Activated CD4-positive, alpha-beta T cell treated with anti-CD3 and anti-CD28 coated beads, Interleukin-2, amount 10 ng/mL, durations not matched to agents 7 days and 5 days (primary cell): ENCODE measurements at places on chromosomes 4 and X.

DNA sequence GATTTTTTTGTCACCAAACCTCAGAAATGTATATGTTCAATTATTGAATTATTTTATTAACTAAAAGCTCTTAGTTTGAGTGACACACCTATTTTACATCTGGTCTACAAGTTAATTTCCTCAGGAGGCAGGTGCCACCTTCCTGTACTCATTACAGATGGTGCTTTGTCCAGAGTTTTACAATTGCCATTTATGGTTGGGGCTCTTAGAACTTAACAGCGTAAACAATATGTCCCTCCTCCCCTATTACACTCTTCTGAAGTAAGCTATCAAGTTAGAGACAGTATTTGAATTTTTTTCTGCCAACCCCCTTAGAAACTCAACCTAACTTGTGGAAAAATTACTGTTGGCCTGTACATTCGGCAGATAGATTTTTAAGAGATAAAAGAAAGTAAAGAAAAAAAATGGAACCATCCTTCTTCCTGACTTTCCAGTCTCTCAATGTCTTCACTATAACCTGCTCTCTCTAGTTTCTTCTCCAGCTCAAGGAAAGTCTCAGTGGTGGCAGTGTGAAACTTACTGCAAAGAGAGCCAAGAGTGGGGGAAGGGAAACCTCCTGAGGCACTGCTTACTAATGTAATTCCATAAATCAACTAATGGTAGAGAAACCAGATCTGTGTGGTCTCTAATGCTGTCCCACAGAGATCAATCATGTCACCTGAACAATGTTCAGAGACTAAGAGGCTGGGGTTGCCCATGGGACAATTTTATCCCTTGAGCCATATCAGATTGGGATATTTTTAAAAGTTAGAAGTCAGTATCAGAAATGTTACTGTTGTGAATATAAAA, 7.8 kb downstream of the CXXC4 start:
- no peak for DNase-seq

GRCh38 chrX:25006586-25007058, 9.1 kb downstream of the ARX start:
- no peak for DNase-seq

DNA sequence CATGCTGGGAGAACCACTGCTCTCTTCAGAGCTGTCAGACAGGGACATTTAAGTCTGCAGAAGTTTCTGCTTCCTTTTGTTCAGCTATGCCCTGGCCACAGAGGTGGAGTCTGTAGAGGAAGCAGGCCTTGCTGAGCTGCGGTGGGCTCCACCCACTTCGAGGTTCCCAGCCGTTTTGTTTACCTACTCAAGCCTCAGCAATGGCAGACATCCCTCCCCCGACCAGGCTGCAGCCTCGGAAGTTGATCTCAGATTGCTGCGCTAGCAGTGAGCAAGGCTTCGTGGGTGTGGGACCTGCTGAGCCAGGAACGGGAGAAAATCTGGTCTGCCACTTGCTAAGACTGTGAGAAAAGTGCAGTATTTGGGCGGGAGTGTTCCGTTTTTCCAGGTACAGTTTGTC, 118.9 kb downstream of the SLC10A6 start:
- DNase-seq: no peak

DNA sequence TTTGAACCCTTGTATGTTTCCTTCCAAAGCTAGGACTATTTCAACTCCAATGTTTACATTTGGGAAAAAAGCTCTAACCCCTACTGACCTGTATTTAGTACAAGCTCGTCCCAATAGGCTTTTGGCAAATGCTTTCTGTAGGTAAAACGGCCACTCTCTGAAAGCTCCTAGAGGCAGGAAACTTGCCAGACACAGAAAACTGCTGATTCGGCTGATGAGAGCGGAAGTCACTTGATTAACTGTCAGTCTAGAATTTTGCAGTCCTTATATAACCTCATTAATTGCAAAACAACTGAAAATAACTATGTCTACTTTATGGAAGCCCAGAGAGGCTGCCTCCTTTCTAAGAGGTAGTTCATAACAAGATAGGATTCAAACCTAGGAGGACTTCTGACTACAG, 108.1 kb downstream of the TSPAN7 start:
- peak; percentile 9 for DNase-seq

- no peak for DNase-seq
Observed at GRCh38 chr4:169253113-169253671, 17.6 kb downstream of the SH3RF1 start.

DNA sequence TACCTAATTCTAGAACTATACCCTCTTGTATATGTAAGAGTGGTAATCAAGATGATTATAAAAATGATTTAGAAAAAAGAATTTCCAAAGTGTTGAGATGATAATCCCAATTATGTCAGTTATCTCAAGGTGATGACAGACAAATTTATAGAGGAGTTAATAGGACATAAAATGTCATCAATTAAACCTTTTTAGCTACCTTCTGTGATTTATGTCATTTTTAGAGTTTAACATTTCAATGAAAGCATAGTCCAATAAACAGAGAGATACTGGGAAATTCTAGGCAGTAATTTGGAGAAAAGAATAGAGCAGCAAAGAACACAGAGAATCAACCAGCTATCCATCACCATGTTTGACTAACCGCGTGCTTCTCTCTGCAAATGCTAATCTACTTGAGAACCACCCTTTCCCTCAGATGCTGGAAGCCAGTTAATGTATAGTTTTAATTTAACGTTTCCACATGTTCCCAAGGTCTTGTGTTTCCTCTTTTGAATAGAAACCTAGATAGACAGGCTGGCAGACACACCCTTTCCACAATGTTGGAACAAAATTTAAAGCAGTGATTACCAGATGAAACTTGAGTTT, 433.1 kb upstream of the FAM241A start:
- DNase-seq: no peak

- no peak for DNase-seq
Observed at GRCh38 chr4:48021100-48021499, 4.5 kb downstream of the NIPAL1 start.

GRCh38 chr4:13244444-13244843, 239.7 kb downstream of the RAB28 start:
- DNase-seq: no peak

DNA sequence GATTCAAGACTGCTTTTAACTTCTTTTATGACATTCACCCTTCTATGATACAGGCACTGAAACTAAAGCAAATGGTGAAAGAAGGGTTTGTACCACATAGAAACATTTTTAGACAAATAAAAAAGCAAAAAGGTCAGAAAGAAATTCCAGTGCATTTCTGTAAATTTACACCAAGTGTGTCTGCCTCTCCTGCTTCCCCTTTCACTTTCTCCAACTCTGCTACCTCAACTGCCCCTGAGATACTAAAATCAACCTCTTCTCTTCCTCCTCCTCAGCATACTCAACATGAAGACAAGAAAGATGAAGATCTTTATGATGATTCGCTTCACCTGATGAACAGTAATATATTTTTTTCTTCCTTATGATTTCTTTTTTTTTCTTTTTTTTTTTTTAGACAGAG, 187.9 kb downstream of the LRBA start:
- no peak for DNase-seq

GRCh38 chrX:21398426-21398825, 24.2 kb downstream of the CNKSR2 start:
- DNase-seq: no peak

DNA sequence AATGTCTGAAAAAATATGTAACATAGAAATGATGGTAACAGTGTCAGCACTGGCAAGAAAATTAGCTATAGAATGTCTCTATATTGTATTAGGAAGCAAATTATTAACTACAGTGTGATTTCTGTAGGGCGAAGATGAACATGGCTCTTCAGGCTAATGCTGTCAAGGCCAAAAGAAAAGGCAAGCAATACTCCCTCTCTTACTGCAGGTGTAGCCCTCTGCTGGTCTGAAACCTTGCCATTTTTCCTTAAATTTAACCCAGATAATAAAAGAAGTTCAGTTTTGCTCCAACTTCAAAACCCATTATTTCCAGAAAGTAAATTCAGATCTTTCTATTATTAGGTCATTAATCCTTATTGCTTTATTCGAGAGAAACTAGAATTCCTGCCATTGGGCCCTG, 215.9 kb downstream of the LRBA start:
- no peak for DNase-seq

- no peak for DNase-seq
Observed at GRCh38 chr4:71206763-71207162, 132.1 kb upstream of the SLC4A4 start.

- DNase-seq: no peak
Observed at GRCh38 chr4:77706717-77707116, 101.1 kb downstream of the CXCL13 start.

DNA sequence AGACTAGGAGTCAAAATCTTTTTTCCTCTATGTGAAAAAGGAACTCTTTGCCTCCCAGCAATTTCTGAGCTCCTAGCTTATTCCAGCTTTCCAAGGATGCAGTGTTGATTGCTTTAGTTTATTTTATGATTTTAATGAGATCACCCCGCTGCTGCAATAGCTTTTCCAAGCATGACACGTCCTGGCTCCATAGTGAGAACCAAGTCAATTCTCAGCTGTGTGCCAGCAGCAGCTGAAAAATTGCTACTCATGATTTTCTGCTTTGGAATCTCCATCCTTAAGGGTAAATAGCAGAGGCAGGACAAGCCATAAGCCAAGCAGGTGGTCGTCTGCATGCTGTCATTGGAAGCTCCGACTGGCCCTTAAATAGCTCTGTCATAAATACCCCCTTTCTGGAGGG, 64.5 kb downstream of the FTHL17 start:
- DNase-seq: no peak

DNA sequence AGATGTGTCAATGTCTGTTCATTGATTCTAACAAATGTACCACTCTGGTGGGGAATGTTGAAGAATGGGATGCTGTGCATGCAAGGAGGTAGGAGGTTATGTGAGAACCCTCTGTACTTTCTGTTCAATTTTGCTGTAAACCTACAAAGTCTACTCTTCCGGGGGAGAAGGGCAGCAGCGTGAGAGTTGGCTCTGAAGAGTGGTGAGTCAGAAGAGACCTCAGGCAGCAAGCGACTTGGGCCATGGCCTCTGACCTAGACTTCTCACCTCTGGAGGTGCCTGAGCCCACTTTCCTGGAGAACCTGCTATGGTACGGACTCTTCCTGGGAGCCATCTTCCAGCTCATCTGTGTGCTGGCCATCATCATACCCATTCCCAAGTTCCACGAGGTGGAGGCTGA, 26.7 kb downstream of the MANBA start:
- no peak for DNase-seq

- no peak for DNase-seq
Observed at GRCh38 chrX:126994032-126994600, 174.6 kb downstream of the PRR32 start.

GRCh38 chrX:39826813-39827543, 270.8 kb downstream of the BCOR start:
- no peak for DNase-seq

GRCh38 chr4:163071308-163071707, 95.4 kb downstream of the NAF1 start:
- no peak for DNase-seq

GRCh38 chr4:101584306-101584705, 206.2 kb upstream of the BANK1 start:
- no peak for DNase-seq

GRCh38 chr4:1763550-1764080, 29.5 kb upstream of the FGFR3 start:
- DNase-seq: no peak

DNA sequence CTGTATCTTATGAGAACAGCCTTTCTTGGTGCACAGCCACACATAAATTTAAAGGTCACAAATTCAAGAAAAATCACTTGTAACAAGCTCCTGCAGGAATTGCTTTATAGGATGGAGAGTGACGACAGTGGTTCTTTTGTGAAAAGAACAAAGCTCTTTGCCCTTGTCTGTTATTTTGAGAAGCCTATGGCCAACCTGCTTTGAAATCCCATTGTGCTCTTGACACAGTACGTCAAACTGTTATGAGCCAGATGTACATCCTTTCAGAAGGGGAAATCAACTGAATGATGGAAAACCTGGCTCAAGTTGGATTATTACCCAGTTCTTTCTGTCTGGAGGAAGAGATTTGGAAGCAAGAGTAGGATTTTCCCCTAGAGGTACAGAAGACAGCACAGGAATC, 1454.2 kb downstream of the ARAP2 start:
- no peak for DNase-seq

- peak; percentile 29 for DNase-seq
Observed at GRCh38 chrX:46704767-46705386, 54.0 kb downstream of the SLC9A7 start.

DNA sequence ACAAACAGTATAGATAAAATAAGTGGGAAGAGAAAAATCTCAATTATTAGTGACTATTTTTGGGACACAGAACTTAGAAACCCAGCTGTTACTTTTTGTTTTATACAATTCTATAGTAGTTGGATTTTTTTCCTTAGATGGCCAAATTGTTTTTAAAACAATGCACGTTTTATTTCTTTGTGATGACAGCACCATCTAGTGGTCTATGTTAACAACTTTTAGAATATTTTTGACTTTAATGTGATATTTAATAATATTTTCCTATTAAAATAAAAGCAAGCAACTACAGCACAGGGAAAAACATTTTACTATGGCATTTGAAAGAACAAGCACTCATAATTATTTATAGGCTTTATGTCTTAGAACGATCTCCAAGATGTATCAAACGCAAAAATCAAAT, 5.6 kb upstream of the SMIM31 start:
- DNase-seq: no peak

- DNase-seq: no peak
Observed at GRCh38 chr4:47646372-47646771, 161.3 kb downstream of the ATP10D start.

DNA sequence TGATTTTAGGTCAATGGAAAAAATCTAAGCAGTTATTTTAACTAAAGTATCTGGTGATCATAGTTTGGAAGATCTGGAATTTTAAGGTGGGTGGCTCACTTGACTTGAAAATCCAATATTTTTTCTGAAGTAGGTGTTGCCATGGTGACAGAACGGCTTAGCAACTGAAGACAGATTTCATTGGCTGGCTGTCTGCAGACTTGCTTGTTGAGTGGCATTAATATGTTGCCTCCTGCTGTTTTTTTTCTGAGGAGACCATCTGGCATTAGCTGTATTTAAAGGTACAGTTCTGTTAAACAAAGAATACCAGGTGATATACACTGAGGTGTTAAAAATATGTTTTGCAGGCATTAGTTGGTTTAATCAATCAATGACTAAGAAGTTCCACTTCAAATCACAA, 19.8 kb downstream of the CPE start:
- no peak for DNase-seq

- no peak for DNase-seq
Observed at GRCh38 chrX:28586981-28587551, at the start of gene IL1RAPL1. Gene IL1RAPL1 (plus strand): TSS chrX:28587446.

GRCh38 chr4:108635070-108635655, 14.8 kb downstream of the RPL34 start:
- DNase-seq: no peak

- DNase-seq: no peak
Observed at GRCh38 chrX:39416547-39417260, 615.4 kb downstream of the MID1IP1 start.

GRCh38 chr4:129532573-129532972, 436.6 kb downstream of the C4orf33 start:
- peak; percentile 20 for DNase-seq

DNA sequence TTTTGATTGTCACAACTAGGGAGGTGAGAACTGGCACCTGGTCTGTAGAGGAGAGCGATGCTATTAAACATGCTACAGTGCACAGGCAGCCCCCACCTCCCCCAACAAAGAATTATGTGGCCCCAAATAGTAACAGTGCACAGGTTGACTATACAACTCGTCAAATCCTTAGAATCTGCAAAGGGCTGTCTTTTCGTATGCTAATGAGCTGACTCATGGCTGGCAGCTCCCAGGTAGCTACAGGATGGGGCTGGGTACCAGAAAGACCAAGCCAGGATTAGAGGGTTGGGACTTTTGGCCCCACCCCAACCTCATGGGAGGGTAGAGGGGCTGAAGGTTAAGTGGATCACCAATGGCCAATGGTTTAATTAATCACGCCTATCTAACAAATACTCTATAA, 104.7 kb upstream of the SORBS2 start:
- no peak for DNase-seq
